ENCODE measurements at places on chromosomes 11 and 22. TPM values are rescaled to one million over a fixed set of nuclear protein-coding genes. Genes with fewer than 3 reads are reported as not detected.

SLC1A2 gene
- total RNA-seq = under 0.01 TPM

E2F8 gene
- 3.3 TPM for total RNA-seq

LMNTD2 gene
- 0.59 TPM for total RNA-seq

KLHL35 gene
- 1.2 TPM for total RNA-seq

ELP4 gene
- total RNA-seq = 23.5 TPM

DNAJB13 gene
- not detected for total RNA-seq

C22orf31 gene
- not detected for total RNA-seq

ACER3 gene
- 7.4 TPM for total RNA-seq

POLR3H gene
- total RNA-seq = 14.8 TPM

AGBL2 gene
- total RNA-seq = 0.17 TPM

ZP1 gene
- total RNA-seq = 0.50 TPM

MS4A3 gene
- not detected for total RNA-seq

MFRP gene
- total RNA-seq = not detected

CDC45 gene
- 47.9 TPM for total RNA-seq

TTLL1 gene
- 10.4 TPM for total RNA-seq

SHANK3 gene
- 0.50 TPM for total RNA-seq

Measured in bronchus fibroblast of lung (primary cell).